EH (cell line): ENCODE measurements at places on chromosomes 3 and 15.

GRCh38 chr3:169227911-169228310 is 435.6 kb downstream of the MECOM start:
- peak; percentile 68 for DNase-seq

DNA sequence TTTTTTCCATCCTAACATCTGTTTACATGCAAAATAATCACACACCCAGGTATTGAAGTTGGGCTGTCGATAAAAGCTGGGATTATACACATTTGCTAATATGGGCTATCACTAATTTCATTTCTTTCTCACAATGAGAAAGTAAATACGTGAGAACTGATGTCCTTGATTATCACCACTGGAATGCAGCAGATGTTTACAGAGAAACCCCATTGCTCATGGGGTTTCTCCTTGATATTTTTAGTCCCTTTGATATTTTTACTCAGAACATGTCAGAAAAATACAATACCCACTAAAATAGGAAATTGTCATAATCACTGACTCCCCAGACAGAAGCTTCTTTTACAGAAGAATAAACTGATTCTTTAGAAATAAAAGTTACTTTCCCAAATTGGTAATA is 535.1 kb upstream of the CCDC54 start:
- peak; percentile 58 for DNase-seq

DNA sequence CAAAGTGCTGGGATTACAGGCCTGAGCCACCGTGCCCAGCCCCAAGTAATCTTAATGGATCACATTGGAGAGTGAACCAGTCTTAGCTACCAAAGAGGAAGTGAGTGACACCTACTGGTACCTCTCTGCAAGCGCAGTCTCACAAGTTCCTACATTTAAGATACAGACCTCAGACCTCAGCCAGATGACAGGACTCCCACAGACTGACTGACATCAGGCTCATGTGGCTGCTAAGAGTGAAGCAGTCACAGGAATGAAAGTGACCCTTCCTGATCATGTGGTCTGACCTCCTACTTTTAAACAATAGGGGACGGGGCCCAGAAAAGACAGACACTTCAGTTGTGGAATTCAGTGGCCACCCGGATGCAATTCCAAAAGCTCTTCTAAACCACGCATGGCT is 36.3 kb upstream of the GNB5 start:
- peak; percentile 83 for DNase-seq

- peak; percentile 97 for DNase-seq
These were observed 15.2 kb upstream of the CLEC3B start for GRCh38 chr3:45010811-45011333.

DNA sequence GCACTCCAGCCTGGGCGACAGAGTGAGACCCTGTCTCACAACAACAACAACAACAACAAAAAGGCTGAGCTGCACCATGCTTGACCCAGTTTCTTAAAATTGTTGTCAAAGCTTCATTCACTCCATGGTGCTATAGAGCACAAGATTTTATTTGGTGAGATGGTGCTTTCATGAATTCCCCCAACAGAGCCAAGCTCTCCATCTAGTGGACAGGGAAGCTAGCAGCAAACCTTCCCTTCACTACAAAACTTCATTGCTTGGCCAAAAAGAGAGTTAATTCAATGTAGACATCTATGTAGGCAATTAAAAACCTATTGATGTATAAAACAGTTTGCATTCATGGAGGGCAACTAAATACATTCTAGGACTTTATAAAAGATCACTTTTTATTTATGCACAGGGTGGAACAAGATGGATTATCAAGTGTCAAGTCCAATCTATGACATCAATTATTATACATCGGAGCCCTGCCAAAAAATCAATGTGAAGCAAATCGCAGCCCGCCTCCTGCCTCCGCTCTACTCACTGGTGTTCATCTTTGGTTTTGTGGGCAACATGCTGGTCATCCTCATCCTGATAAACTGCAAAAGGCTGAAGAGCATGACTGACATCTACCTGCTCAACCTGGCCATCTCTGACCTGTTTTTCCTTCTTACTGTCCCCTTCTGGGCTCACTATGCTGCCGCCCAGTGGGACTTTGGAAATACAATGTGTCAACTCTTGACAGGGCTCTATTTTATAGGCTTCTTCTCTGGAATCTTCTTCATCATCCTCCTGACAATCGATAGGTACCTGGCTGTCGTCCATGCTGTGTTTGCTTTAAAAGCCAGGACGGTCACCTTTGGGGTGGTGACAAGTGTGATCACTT is 2.0 kb downstream of the CCR5 start:
- peak; percentile 28 for DNase-seq

GRCh38 chr3:179297971-179298725 is 24.7 kb upstream of the ZNF639 start:
- DNase-seq: no peak

DNA sequence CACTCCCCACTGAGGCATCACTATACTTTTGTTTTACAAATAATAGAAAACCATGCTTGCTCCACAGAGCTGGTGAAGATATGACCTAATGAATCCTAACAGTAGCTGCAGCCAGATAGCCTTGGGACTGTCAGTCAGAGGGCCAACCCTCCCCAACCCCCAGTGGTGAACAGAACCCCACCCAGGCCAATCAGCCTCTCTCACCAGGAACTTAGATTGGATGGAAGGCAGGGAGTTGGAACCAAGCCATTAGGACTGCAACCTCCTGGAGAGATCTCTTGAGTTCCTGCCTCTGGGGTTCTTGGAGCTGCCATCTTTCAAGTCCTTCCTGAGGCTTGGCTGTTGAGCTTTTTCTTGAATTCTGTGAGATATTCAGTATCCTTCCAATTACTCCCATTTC is 3.0 kb upstream of the MRPS22 start:
- DNase-seq: no peak

DNA sequence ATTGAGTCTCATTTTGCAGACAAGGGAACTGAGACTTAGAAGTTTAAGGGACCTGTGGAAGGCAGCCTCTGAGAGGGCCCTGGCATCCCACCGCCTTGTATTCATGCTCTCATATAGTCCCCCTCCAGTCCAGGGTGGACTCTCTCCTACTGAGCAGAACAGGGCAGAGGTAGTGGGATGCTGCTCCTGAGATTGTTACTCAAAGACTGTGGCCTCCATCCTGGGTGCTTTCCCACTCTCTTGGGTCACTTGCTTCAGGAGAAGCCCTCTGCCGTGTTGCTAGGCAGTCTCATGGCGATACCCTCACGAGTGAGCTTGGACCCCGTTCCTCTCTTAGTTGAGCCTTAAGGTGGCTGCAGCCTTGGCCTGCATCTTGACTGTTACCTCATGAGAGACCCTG is 22.2 kb upstream of the ADCY5 start:
- DNase-seq: no peak

DNA sequence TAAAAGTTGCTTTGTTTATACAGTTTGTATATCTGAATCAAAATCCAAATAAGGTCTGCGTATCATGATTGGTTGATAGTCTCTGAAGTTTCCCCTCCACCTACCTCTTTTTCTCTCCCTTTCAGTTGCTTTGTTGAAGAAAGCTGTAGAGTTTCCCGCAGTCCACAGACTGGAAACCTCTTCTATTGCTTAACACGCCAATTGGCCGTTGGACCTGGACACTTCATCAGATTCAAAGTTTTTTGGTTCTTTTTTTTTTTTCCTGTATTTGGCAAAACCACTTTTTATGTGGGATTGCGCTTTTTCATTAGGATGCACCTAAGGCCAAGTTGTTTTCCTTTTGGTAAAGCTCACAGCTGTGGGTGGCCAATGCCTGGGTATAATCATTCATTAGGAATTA is 14.5 kb upstream of the TM4SF1 start:
- no peak for DNase-seq

- DNase-seq: no peak
These were observed 14.2 kb downstream of the MAP4 start for GRCh38 chr3:48001991-48002390.

DNA sequence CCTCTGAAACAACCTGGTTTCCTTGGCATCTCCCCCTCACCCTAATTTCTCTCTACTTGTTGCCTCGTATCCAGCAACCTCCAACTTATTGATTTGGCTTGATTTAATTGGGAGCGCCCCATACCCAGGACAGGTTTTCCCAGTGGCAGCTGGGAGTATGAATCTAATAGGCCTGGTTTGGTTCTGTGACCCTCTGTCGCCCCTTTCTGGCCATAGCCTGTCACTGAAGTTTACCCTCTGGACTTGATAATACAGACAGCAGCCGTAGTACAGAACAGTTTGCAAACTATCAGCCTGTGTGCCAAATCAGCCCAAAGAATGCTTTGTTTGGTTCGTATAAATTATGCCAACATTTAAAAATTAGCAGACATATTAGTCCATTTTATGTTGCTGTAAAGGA is 525.1 kb upstream of the GOLIM4 start:
- DNase-seq: peak; percentile 24

DNA sequence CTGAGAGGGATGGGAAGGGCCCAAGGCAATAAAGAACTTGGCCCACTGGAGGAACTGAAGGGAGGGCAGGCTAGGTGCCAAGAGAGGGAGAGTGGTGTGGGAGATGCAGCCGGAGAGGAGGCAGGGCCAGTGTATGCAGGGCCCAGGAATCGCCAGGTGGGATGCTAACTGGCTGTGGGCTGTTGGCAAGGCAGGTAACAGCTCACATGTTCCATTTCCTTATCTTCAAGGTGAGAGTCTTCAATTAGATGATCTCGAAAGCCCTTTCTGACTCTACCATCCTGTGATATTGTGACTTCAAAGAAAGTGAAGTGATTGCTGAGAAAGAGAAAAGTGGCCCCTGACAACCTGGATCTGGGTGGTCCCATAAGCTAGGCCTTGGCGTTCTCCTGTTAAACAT is 49.0 kb downstream of the CASR start:
- DNase-seq: no peak

- no peak for DNase-seq
These were observed 50.9 kb upstream of the ATP2B2 start for GRCh38 chr3:10556312-10556711.
